NCI-H146 (cell line): ENCODE measurements at places on chromosomes 11 and 22.

- DNase-seq: peak; percentile 25
Observed at GRCh38 chr11:96014217-96014616, 90.3 kb upstream of the MTMR2 start.

- no peak for DNase-seq
Observed at GRCh38 chr22:50249341-50250248, 1.5 kb downstream of the HDAC10 start.

- no peak for DNase-seq
Observed at GRCh38 chr11:83191986-83192385, 1.5 kb upstream of the ANKRD42 start.

DNA sequence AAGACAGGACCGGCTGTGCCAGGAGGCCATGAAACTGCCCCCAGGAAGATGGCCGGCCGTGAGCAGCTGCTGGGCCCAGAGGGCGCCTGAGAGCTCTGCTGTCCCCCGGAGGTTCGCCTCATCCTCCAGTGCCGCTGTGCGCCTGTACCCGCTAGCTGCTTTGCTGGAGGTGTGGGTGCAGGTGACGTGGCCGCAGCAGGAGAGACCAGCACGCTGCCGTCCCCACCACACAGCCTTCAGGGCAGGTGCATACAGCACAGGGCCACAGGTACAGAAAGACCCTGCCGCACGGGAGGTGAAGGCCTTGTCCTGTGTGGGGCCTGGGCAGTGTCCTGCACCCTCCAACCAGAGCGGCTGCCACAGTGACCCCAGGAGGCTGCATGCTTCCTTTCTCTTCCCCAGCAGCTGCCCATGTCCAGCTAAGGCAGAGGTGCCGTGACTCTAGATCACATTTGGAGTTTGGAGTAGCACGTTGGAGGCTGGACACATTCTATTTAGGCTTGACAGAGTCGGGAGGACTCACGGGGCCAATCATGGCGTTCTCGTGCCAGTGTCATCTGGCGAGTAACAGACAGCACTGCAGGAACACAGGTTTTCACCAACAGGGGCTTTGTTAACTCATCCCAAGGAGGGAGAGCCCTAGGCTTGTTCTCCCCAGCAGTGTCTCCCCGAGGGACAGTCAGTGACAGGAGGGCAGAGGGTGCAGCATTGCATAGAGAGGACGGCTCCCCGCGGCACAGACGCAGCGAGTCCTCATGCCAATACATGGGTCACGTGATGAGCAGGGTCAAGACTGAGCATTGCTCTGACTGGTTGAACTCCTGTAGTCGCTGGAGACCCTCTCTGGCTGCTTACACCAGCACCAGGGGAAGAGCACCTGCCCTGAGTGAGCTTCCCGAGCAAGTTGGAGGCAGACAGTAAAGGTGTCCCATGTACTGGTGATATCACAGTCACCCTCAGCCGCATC, 18.7 kb upstream of the PANX2 start:
- no peak for DNase-seq

DNA sequence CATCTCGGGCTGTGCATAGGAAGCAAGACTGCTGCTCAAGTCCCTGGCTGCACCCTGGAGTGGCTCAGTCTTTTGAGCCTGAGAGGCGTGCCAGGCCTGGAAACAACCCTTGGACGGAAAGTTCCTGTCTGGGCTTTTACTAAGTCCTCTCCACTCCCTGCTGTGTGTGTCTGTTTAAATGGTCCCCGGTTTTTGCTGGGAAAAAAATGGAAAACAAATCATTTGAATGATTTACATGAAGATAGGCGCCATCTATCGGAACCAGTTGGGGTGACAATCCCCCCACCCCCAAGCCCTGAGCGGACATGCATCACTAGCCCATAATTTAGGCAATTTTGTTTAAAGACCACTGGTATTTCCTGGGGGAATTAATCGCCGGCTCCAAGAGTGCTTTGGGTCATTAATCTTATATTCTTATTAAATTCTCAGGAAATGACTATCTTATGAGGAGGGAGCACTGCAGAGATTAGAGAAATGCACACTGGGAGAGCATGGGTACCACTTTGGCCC, 2.7 kb upstream of the GAB2 start:
- peak; percentile 55 for DNase-seq

DNA sequence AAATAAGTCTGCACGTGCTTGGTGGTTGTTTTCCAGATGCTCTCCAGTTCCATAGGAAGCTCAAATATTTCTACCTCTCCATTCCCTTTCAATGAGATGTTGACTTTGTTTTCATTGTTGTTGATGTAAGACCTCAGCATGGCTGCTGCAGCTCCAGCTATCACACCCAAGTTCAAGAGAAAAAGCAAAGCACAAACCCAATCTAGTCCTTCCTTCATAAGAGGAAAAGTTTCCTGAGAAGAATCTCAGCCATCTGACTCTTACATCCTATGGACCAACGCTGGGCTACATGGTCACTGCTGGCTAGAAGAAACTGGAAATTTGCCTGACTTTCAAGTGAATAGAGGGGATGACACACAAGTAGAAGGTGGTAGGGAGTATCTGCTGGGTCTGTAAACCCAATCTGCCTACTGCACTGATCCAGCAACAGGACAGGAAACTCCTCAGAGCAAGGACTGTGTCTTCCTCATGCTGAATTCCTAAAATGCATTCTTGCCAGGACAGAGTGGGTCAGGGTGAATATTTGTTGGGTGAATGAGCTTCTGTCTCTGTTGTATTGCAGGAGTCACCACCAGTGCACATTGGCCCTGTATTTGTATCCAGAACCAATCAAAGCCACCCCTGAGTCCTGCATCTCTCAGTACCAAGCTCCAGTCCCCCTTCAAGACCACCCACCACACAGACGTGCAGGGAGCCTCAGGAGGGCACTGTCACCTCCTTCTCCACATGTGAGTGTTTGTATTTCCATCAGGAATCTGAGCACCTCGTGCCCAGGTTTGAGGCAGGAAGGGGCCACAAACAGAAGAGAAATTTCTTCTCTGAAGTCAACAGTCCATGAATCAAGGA, 118.0 kb upstream of the IGLL5 start:
- DNase-seq: no peak
